ENCODE measurements at places on chromosomes 6 and 20. TPM values are rescaled to one million over a fixed set of nuclear protein-coding genes. Genes with fewer than 3 reads are reported as not detected.

ZBTB2 gene
- 2.5 TPM for total RNA-seq

- no peak overlapping the region for H3K27ac ChIP-seq
- H3K27me3 ChIP-seq: no peaks in the 10 kb centered on the region
- peaks cover 1% of the 10 kb centered on the region for H3K4me1 ChIP-seq
Observed at GRCh38 chr20:3248167-3248992, 9.4 kb upstream of the SLC4A11 start.

GRCh38 chr6:85892346-85892745, 249.7 kb upstream of the SYNCRIP start:
- H3K27ac ChIP-seq: no peak overlapping the region
- no peak overlapping the region for H3K4me3 ChIP-seq
- no peaks in the 10 kb centered on the region for H3K36me3 ChIP-seq

DNA sequence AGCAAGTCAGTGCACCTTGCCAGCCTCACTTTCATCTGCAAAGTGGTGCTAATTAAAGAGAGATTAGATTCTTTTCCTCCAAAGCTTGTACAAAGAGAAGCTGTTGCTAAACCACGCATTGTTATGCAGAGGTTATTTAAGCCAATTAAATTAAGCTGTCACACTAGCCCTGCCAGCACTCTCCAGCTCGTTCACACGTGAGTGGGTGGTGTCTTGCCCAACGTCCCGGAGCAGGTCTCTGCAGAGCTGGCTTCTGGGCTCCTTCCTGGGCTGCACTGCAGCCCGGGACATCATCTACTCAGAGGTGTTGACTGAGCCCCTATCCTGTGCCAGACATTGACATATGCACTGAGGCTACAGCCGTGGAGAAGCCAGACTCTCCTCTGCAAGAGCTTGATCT, 401.6 kb upstream of the SULF2 start:
- H3K36me3 ChIP-seq: no peaks in the 10 kb centered on the region
- H3K27ac ChIP-seq: no peak overlapping the region
- DNase-seq: no peak

- no peaks in the 10 kb centered on the region for H3K36me3 ChIP-seq
- H3K27ac ChIP-seq: no peak overlapping the region
- H3K27me3 ChIP-seq: peaks cover 14% of the 10 kb centered on the region
Observed at GRCh38 chr20:25081065-25081729, 744 bp downstream of the VSX1 start.

All from liver (tissue), 10 donors.